ENCODE measurements at places on chromosomes 12 and 14.

GRCh38 chr12:99287136-99287535 lies 360.4 kb upstream of the GARIN6 start:
- no peak for DNase-seq

- DNase-seq, result no peak
Observed at GRCh38 chr14:102079700-102079979, 7.2 kb downstream of the HSP90AA1 start.

DNA sequence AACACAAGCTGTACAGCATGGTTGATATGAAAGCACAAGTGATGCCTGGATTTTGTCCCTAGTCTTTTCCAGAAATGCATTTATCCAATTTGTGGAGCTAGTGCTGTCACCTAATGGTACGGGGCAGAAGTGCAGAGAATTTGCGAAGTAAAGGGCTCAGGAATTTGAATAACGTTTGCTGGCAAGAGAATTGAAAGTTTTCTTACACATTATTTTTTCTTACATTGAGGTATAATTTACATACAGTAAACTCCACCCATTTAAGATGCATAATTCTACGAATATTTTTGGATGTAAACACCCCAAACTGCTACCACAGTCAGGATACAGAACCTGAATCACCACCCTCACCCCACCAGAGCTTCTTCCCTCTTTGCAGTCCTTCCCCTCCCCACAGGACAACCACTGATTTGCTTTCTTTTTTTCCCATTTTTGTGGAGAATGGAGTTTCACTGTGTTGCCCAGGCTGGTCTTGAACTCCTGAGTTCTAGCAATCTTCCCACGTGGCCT lies 3.5 kb downstream of the AICDA start:
- DNase-seq, result peak; percentile 33

DNA sequence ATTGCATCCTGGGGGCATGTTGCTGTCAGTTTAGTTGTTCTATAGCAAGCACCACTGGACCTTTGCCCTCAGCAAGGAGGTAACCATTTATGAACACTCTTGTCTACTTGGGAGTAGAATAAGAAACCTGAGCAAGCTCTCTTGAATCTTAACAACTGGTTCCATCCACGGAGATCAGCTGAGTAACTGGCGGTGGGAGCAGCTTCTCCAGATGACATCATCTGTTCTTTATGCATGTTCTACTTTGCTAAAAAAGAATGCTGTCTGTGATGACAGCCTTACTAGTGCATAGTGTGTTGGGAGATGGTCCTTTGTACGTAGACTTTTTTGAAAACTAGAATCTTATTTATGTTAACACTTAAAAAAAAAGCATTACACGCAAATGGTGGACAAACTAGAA lies 17.7 kb downstream of the SLC4A8 start:
- DNase-seq, result no peak

Measured in WTC11 (cell line).